ENCODE measurements at places on chromosomes 1 and 21.

DNA sequence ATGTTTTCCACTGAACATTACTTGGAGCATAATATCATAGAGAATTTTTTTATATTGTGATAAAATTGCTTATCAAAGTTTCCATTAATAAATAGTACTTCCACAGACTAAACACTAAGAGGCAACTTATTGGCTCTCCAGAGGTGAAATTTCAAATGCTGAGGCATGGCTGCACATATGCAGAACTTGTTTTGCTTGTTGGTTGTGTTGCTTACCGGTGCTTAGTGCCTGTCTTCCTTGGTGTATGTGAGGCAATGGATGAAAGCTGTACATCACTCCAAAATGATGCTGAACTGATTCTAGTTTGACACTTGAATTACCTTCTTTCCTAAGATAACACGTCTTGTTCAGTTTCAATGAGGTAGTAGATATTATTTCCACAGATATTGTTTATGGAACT is 29.8 kb upstream of the GPR52 start:
- no peak for DNase-seq

DNA sequence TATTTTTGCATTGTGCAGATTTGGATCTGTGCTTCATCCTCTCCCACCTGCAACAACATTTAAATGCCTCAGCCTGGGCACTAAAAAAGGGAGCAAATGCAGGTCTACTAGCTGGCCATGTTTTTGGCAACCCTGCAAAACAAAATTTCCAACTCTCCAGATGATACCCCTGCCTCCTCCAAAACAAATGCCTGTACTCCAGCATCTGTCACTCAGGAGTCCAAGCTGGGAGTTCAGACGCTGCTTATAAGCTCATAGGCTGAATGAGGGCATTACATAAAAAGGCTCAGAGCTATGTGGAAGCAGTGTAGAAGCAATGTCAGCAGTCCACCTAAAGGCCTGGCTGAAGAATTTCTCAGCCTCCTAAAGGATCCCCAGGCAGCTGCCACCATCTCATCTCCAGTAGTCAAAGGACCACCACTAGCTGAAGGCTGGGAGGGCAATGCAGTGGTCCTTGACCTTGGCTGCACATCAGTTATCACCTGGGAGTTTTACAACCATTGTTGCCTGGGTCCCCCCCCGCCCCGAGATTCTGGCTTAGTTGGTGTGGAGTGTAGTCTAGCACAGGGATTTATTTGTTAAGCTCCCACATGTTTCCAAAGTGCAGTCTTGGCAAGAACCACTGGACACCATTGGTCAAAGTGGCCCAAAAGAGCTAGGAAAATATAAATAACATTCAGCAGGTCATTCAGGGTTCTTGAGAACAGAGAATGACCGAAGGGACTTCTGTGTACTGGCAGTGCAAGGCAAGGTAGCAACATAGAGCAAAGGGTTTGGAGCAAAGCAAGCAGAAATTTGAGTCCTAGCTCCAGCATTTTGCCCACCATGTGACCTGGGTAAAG is 57.2 kb downstream of the ITPKB start:
- DNase-seq = no peak

- no peak for DNase-seq
These were observed 151.1 kb downstream of the LYPLAL1 start for GRCh38 chr1:219324629-219325367.

DNA sequence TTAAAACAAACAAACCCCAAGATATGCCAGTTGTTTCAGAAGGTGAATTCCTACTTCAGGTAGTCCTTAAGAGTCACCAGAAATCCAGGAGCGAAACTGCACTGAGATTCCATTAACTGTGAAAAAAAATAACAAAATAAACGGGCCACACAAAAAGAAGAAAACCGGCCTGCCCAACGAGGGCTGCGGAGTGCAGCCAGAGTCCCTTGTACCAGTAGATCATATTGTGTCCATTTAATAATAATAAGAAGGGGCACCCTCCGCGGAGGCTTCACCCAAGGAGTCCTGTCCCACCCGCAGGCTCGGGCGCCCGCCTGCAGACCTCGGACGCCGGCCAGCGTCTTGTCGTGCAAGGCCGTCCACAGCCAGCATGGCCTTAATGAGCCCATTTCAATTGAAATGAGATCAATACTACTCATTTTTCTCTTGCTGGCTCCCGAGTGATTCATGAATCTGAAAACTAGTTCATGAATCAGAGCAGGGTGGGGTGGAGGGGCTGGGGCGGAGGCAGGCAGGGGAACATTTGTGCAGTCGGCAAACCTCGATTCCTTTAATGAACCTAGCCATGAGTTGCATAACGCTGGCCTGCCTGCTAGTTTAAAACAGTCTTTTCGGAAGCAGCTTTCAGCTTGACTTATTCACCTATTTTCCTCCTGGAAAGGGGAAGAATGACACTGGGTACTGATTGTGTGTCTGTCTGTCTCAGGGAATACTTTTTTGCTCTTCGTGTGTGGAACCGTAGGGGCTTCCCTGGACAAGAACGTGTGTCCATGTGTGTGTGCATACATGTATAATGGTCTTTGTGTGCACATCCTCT is 113.1 kb upstream of the IRF2BP2 start:
- peak; percentile 67 for DNase-seq

DNA sequence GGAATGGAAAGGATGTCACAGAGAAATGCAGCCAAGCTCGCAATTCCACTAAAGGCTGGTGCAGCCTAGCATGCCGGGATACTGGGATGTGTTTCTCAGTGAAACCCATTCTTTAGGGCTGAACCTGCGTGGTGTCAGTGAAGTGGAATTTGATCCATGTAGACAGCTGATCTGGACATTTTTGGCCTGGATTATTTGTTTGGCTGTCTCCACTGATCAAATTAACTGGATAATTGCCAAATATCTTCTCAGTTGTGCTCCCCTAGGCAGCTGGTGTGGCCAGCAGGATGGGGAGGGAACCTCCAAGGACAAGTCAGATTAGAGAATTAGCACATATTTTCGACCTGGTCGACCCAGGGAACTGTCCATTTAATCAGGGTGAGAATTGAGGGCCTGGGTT is 318.4 kb downstream of the RPS6KC1 start:
- no peak for DNase-seq
